ENCODE measurements at places on chromosomes 5 and 9.

DNA sequence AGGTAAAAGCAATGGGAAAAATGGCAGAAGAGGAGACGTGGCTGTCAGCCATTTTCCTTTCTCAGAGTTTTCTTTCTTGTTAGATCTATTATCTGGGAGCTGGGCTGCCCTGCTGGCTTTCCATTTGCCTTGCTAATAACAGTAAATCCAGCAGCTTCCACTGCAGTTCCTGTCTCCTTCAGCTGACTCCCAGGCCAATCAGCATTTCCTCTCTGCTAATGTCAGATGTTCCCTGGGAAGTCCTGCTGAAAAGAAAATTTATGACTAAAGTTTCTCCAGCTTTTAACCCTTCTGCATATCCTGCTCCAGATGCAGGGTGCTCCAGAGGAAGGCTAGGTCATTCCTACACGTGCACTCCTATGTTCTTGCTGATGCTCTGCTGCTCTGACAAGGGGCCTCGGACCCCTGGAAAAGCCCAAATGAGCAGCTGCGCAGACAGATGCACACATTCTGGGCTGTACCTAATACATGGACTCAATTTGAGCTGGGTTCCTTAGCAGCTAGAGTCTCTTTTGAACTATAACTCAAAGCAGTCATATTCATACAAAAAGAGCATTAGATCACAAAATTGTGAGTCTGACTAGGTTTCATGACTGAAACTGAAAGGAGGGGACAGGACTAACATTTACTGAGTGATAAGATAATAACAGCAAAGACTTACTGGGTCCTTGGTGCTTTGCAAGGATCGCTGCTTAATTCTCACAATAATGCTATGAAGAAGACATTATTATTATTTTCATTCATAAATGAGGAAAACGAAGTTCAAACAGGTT, 182.2 kb downstream of the MAPKAP1 start:
- no peak for DNase-seq

- no peak for DNase-seq
Measured at GRCh38 chr5:176985516-176985915, 21.1 kb downstream of the UIMC1 start.

DNA sequence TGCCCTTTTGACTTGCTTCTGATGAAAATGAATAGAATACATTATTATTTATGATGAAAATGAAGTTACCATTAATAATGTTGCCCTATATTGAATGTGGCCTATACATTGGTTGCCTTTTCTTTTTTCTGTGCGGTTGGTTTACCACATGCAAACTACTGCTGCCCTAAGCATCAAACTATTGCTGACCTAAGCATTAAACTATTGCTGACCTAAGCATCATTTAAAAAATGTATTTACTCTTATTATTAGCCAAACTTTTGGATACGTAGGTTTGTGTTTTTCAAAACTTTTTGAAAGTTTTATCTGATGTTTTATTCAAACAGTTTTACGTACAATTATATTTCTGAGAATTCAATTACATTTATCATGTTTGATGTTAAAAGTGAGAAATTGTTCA, 76.0 kb upstream of the CDH10 start:
- DNase-seq: no peak

DNA sequence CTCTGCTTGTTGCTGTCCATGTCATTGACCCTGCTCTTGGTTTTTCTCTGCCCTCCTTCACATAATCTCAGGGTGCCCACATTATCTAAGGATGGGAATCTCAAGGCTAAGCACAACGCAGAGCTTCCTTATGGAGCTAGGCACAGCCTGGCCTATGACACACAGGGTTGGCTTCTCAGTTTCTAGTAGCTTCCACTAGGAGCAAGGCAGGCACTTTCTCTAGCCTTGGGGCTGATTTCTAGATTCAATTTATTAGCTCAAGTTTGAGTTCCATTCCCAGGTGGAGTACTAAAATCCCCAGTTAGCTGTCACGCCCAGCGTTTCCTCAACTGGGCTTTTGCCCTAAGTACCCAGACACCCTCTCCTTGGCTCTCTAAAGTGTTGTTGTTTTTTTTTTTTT, 12.4 kb downstream of the IL4 start:
- no peak for DNase-seq

DNA sequence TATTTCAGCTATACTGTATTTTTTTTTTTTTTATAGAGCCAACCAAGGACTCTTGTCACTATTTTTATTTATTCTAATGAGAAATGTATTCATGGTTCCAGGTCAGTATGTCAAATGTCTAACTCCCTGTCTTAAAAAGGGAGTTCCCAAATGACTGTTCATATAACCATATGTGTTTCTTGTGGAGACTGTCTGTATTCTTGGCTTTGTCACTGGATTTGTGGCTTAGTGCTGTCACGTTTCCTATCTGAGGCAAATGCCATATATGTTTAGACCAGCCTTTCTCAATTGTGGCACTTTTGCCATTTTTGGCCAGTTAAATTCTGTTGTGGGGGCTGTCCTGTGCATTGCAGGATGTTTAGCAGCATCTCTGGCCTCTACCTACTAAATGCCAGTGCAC, 3.1 kb downstream of the GCNT1 start:
- DNase-seq: no peak

Data from stimulated activated CD8-positive, alpha-beta memory T cell treated with anti-CD3 and anti-CD28 coated beads, Interleukin-7, amount 100 ng/mL, for 48 hours (primary cell).